ENCODE measurements at places on chromosomes 6 and 20.

DNA sequence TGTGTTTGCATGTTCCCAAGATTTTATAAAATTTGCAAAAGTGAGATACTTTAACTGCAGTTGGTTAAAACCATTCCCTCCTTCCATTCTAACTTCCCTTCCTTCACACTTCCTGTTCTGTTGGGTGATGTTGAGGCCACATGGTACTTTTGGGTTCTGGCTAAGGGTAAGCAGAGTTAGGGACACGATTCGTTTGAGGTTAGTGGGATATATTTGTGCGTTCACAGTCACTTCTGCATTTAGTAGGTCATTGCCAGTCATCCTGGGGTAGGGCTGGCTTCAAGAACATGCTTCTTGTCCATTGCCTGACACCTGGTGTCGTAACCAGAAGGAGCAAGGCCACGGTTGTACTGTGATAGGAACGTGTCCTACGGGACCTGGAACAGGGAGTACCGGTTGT, 340.1 kb downstream of the ZFAND3 start:
- DNase-seq: no peak

DNA sequence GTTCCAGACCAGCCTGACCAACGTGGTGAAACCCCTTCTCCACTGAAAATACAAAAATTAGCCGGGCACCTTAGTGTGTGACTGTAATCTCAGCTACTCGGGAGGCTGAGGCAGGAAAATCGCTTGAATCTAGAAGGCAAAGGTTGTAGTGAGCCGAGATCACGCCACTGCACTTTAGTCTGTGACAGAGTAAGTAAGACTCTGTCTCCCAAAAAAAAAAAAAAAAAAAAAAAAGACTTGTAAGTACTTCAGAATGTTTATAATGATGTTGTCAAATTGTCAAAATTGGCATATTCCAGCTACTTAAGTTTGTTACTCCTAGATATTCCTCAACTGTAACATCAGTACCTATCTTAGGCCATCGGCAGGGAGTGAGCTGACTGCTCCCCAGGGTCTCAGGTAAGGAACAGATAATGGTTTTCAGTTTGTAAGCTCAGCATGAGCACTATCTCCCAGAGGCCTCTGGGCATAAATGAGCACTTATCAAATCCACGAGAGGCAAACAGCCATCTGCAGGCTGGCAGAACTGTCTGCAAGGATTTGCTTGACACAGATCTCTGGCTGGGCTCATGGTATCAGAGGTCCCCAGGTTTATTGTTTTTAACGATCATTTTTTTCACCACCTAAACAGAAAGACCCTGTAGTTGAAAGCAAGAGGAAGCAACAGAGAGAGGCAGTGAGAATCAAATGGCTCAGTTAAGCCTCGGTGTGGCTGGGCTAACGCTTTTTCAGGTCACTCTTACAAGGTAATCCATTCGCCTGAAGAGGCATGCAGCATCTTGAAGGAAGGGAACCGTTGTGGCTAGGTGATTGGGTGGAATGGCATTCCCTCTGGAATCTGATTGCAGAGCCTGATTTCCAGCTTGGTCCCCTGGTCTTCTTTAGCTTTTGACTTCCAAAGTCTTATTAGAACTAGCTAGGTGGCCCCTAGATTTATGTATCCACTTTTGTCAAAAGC, 115.9 kb downstream of the LY86 start:
- DNase-seq: no peak

- DNase-seq: no peak
Measured at GRCh38 chr6:30463651-30464618, 25.4 kb upstream of the HLA-E start.

GRCh38 chr20:36571564-36572504, 1.6 kb upstream of the TGIF2 start:
- DNase-seq: no peak

- no peak for DNase-seq
Measured at GRCh38 chr6:24875534-24875901, 60.2 kb downstream of the RIPOR2 start.

- no peak for DNase-seq
Measured at GRCh38 chr6:37516076-37516919, 16.6 kb upstream of the CCDC167 start.

- DNase-seq: no peak
Measured at GRCh38 chr6:71977884-71978283, 91.5 kb downstream of the RIMS1 start.

GRCh38 chr20:64099880-64100565, 7.3 kb downstream of the NPBWR2 start:
- DNase-seq: no peak

All from neural crest cell (in vitro differentiated cells).